Dermis blood vessel endothelial cell (primary cell): ENCODE measurements at places on chromosomes 3 and 15. TPM values are rescaled to one million over a fixed set of nuclear protein-coding genes. Genes with fewer than 3 reads are reported as not detected.

DNA sequence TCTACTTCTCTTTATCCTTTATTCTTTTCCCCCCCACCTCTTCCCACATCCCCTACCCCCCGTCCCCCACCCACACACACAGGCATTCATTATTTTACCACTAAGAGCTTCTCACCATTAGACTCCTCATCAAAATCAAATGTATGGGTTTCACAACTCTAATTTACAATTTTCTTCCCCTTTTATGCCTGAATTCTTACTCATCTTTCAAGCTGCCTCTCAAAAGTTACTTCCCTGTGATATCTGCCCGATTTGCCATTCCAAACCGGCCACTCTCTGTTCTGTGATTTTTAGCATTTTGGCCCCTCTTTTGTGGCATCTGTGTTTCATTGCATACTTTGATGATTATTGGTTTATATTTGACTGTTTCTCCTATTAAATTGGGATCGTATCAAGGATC lies 42.2 kb downstream of the SLC9A9 start:
- DNase-seq = no peak

DNA sequence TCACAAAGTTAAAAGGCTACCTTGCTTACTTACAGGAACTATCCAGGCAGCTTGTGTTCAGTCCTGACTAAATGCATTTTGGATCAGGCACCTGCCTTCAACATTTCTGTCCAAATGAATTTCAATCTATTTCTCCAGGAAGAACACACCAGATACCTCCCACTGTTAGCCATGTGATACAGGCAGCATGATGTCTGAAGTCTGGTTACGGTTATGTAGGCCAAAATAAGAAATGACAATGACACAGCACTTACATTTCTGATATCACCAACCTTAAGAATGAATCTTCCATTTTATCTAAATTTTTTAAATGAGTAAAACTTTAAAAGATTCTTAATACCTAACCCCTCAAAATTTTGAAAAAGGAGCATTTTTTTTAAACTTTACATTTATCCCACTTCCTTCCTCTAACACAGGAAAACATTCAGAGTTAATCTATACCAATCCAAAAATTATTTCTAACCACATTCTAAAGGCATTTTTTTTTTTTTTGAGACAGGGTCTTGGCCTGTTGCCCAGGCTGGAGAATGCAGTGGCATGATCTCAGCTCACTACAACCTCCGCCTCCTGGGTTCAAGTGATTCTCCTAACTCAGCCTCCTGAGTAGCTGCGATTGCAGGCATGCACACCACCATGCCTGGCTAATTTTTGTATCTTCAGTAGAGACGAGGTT lies at the start of gene MAP4:
Gene MAP4, minus strand, starts transcription at position 116 of the 673 bp plus-strand sequence. CDS start 17,556 bp downstream, outside the sequence.
- peak; percentile 56 for DNase-seq

- DNase-seq = no peak
Measured at GRCh38 chr3:179281825-179282224, 30.9 kb upstream of the KCNMB3 start.

DNA sequence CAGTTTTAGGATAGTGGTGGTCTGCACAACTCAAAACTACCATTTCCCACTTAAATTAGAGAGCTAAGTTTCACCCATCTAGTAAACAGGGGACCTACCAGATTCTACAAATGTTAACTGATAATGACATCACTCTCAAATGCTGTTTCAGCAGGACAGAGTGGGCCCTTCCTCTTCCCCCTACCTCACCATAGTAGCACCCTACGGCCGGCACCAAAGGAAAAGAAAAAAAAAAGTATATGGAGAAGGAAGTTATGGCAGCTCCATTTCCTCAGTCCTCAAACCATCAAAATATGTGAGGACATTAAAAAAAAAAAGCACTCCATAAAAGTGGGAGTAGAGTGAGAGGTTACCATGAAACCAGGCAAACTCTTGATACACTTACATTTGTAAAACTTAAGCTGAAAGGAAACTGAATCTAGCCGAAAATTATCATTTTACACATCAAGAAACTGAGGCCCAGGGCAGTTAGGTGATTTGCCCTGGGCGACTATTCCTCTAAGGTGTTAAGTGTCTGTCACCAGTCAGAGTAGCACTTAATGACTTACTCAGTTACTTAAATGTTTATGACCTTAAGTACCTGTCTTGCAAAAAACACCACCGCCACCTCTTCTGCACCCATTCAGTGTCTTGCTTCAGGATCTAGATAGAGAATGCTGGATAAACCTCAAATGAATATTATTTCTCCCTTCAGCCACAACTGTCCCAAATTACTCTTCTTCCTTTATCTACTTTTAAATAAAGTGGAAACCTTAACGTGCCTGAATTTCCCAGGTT lies 2.7 kb downstream of the MSL2 start:
- DNase-seq = no peak

DNA sequence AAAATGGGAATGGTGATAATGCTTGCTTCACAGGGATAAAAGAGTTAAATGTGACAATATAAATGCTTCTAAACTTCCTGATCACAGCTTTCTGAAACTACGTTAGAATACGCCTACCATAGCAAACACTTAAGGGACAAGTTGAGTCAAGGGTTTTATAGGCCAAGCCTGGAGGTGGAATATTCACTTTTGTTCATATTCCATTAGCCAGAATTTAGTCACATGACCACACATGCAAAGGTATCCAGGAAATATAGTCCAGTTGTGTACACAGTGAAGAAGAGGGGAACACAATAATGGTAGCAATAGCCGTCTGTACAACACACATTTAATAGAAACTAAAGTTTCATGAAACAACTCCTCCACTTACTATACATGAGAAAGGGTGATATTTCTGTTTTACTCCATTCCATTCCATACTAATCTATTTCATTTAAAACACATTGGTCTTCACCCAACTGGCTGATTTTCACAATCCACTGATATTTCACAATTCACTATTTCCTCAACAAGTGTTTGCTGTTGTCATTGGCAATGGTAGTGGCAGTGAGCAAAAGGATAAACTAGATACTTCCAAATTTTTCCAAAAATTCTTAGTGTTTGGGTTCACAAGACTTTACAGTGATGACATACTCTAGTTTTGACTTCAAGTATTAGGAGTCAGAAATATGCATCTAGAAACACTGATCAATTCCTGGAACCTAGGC lies 270.9 kb downstream of the ERC2 start:
- no peak for DNase-seq

GRCh38 chr15:41331833-41332193 lies 578 bp downstream of the OIP5 start:
- peak; percentile 74 for DNase-seq

DNA sequence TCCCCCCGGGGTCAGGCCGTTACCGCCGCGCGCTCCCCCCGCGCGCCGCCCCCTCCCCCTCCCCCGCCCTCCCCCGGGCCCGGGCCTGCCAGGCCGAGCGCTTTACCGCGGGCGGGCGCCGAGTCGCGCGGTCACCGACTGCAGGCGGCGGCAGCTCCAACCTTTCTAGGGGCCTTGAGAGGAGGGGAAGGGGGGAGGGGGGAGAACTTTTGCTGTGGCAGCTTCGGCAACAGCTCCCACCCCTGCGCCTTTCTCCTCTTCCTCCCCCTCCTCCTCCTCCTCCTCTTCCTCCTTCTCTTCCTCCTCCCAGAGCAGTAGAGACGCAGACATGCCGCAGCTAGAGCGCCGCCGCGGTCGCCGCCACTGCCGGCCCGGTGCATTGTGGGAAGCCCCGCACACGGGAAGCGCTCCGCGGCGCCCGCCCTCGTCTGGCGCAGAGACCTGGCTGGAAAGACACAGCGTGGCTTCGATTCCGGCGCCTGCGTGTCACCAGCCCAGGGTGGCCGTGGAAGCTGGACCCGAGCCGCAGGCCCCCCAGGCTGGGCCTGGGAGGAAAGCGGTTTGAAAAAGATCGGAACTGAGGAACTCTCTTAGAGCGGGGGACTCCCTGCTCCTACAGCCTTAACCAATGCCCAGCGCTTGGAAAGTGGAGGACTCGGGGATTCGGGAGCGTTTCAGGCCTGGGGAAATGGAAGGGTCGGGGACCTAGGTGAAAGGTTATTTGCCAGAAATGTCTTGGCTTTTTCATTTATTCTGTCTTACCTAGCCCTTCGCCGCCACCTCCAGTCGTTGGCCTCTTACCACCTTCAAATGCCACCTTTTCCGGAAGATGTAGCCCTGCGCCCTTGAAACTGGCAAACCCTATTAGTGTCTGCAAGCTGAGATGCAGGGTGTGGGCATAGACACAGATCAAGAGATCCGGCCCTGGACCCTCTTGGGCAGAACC lies at the start of gene ZNF148:
Gene ZNF148, minus strand, starts transcription at position 330 of the 946 bp plus-strand sequence. CDS start 61,685 bp downstream, outside the sequence.
- peak; percentile 94 for DNase-seq

- peak; percentile 53 for DNase-seq
Measured at GRCh38 chr3:5226783-5227182, 39.3 kb downstream of the EDEM1 start.

DNA sequence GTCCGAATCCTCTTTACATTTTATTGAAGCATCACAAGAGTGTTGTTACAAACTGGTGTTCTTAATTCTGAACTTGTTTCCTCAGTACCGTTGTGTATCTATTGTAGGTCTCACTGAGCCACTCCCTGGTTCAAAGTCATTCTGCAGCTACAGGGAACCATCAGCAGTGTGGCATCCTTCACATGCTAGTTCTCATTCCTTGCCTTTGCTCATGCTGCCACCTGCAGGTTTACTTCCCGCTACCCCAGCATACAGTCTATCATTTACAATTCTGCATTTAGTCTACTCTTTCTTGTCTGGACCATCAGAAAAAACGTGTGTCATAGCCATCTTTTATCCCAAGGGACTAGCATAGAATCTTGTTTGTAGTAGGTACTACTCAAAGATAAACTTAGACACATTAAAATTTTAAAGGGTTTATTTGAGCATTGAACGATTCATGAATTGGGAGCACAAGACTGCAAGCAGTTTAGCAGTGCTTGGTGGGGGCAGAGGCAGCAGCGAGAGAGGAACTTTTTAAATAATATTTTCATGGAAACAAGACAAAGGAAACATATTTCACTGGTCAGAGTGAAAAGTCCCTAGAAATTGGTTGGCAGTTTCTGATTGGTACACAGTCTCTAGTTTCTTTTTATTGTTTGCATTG lies 402.1 kb downstream of the CADM2 start:
- DNase-seq = no peak

GRCh38 chr15:77981281-77982126 lies 96.0 kb downstream of the TBC1D2B start:
- no peak for DNase-seq

NME9 gene
- total RNA-seq = not detected in 2 replicates

GHSR gene
- not detected in 2 replicates for total RNA-seq

GOLGA8M gene
- total RNA-seq = 0.28 and 0.51 TPM in 2 replicates

STX19 gene
- not detected in 2 replicates for total RNA-seq

SLC28A2 gene
- total RNA-seq = not detected in 2 replicates
